ENCODE measurements at places on chromosomes 5 and 9.

DNA sequence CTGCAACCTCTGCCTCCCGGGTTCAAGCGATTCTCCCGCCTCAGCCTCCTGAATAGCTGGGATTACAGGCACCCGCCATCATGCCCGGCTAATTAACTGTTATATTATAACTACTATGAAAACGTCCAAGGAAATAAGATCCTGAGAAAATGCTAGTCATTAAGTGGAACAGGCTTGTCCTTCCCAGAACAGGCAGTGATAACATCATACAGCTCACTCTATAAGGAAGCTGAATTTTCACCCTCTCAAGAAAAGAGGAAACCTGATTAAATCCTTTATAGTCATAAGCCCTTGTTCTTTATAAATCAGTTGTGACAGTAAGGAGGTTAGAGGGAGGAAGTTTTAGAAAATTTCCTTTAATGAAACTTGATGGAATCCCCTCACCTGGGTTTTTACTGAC, 163.9 kb upstream of the CLINT1 start:
- peak overlapping the region; percentile 38 for H3K27ac ChIP-seq
- H3K36me3 ChIP-seq = no peaks in the 10 kb centered on the region
- peaks cover 27% of the 10 kb centered on the region for H3K27me3 ChIP-seq
- H3K4me1 ChIP-seq = peaks cover 19% of the 10 kb centered on the region
- no peak for DNase-seq

DNA sequence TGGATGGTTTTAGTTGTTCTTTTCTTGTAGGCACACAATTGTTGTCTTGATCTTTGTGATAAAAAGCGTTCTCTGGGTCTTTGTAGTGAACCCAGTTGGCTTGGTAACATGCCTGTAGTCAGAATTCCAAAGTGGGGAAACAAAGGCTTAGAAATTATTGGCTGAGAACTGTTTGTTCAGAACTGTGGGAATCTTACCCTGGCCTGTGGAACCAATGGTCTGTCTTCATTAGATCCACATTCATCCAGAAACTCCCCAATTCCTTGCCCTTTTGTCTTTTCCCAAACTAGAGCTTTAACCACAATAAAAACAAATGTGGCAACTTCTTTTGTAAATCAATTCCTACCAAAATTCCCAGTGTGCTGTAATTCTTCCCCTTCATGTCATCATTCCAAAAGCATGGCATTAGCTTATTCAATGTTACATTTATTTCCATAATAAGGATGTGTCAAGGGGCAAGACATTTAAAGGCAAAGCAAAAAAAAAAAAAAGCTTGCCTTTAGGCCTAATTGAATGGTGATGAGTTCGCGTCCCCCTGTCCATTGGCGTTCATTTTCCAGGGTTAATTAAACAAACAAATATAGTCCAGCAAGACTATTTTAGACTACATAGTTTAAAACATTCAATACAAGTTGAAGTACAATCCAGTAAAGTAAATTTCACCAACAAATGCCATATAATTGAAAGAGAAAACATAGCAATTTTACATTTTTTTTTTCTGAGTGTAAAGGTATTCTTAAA, 249.8 kb upstream of the ZNF608 start:
- no peaks in the 10 kb centered on the region for H3K27me3 ChIP-seq
- peak overlapping the region; percentile 53 for H3K27ac ChIP-seq
- no peaks in the 10 kb centered on the region for H3K36me3 ChIP-seq
- H3K4me3 ChIP-seq = no peak overlapping the region
- no peak for DNase-seq

GRCh38 chr9:90562229-90562628, 80.4 kb downstream of the DIRAS2 start:
- H3K4me1 ChIP-seq = no peaks in the 10 kb centered on the region
- H3K4me3 ChIP-seq = no peak overlapping the region
- H3K27ac ChIP-seq = no peak overlapping the region

DNA sequence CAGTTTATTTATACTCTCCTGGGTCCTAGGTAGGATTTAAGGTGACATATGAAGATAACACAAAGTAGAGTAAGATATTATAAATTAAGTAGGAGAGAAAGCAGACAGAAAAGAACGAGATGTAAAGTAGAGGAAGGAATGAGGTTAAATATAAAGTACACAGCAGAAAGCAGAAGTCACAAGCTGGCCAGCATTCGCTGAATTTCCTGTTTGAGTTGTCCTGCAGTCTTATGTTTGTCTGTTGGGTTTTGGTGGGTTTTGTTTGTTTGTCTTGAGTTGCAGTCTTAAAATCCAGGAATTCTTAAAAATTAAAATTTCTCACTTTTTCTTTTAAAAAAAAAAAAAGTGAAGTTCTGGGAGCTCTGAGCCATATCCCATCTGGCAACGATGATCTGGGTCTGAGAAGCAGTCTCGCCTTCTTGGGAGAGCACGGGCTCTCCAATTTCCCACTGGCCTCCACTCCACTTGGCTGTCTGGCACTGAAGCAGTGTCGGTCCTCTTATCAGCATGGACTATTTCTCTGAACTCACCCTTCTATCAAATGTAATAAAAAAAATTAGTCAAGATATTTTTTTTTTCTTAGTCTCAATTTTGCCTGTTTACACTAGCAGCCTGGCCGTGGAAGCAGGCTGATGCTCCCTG, 2.0 kb downstream of the S100Z start:
- no peak for DNase-seq
- no peaks in the 10 kb centered on the region for H3K4me1 ChIP-seq
- H3K27me3 ChIP-seq = no peaks in the 10 kb centered on the region
- H3K4me3 ChIP-seq = no peak overlapping the region
- no peaks in the 10 kb centered on the region for H3K36me3 ChIP-seq

- peaks cover 54% of the 10 kb centered on the region for H3K4me1 ChIP-seq
- H3K4me3 ChIP-seq = no peak overlapping the region
- DNase-seq = no peak
- no peaks in the 10 kb centered on the region for H3K27me3 ChIP-seq
- H3K27ac ChIP-seq = no peak overlapping the region
Measured at GRCh38 chr5:139640421-139641115, 7.6 kb upstream of the CXXC5 start.

DNA sequence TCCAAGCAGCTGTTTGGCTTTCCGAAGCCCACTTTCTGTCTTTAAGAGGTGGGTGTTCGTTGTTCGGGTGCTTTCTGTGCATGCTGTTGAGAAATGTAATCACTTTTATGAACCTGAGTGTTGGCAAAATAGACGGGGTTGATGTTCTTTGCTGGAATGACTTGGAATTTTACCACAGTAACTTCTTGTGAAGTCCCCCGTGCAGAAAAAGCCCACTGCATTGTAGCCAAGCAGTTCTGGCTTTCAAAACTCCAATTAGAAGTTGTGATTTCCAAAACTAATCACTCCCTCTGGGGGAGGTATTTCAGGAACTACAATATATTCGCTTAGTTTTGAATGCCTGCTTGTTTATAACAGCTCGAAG, 111.1 kb downstream of the PAM start:
- H3K4me1 ChIP-seq = peaks cover 22% of the 10 kb centered on the region
- H3K27me3 ChIP-seq = no peaks in the 10 kb centered on the region

- no peak for DNase-seq
- H3K4me3 ChIP-seq = no peak overlapping the region
- H3K36me3 ChIP-seq = no peaks in the 10 kb centered on the region
- peaks cover 24% of the 10 kb centered on the region for H3K4me1 ChIP-seq
- H3K27me3 ChIP-seq = no peaks in the 10 kb centered on the region
Measured at GRCh38 chr9:23343226-23343625, 482.8 kb downstream of the ELAVL2 start.

DNA sequence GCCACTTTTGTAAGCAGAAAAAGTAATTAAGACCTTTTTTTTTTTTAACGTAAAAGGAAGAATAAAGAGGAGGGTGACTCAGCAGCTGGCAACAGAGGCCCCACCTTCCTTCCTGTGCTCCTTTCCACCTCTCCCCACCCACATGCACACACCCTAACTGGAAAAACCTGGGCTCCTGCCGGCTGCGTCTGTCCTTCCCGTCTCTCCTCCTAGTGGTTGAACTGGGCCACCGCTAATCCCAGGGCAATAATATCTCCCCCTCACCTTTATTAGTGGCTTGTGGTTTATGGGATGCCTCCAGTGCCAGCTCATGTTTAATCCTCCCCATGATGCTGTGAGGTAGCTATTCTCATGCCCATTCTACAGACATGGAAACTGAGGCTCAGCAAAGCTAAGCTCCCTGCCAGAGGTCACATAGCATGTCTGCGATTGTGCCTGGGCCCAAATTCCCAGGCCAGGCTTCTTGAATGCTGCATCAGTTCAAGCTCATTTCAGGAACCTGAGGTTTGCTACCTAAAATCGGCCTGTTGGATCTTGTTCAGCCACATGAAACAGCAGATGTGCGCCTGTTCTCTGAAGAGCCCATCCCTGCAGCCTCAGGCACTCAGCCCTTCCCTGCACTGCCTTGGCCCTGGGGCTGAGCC, 60.9 kb upstream of the IL17B start:
- peak overlapping the region; percentile 89 for H3K27ac ChIP-seq
- DNase-seq = peak; percentile 100
- peaks cover 38% of the 10 kb centered on the region for H3K4me1 ChIP-seq
- no peak overlapping the region for H3K4me3 ChIP-seq
- H3K36me3 ChIP-seq = no peaks in the 10 kb centered on the region

GRCh38 chr5:37086466-37087173, 162.6 kb downstream of the CPLANE1 start:
- no peaks in the 10 kb centered on the region for H3K4me1 ChIP-seq
- H3K27me3 ChIP-seq = no peaks in the 10 kb centered on the region
- H3K4me3 ChIP-seq = no peak overlapping the region

DNA sequence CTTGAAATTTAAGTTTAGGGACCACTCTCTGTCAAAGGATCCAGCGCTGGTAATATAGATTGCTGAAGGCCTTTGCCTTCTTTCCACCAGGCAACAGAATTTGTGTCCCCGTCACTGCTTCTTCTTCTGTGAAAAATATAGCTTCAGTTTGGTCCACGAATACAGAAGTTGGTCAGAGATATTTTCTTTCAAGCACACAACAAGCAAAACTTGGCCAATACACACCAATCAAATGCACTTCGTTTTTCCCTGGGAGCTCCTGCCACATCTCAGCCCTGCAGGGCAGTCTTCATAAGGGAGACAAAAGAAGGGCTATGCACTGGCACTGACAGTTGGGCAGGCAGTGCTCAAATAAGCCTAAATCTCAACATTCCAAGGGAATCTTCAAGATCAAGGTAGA, 22.9 kb downstream of the HAVCR2 start:
- no peak overlapping the region for H3K4me3 ChIP-seq
- H3K36me3 ChIP-seq = no peaks in the 10 kb centered on the region
- no peaks in the 10 kb centered on the region for H3K4me1 ChIP-seq
- H3K27me3 ChIP-seq = no peaks in the 10 kb centered on the region

- no peak overlapping the region for H3K27ac ChIP-seq
- no peak overlapping the region for H3K4me3 ChIP-seq
- H3K27me3 ChIP-seq = no peaks in the 10 kb centered on the region
Measured at GRCh38 chr5:107464416-107464815, 206.3 kb downstream of the EFNA5 start.
